ENCODE measurements at places on chromosomes 1 and 21.

GRCh38 chr21:26067836-26068594, 102.6 kb downstream of the APP start:
- no peak for DNase-seq

DNA sequence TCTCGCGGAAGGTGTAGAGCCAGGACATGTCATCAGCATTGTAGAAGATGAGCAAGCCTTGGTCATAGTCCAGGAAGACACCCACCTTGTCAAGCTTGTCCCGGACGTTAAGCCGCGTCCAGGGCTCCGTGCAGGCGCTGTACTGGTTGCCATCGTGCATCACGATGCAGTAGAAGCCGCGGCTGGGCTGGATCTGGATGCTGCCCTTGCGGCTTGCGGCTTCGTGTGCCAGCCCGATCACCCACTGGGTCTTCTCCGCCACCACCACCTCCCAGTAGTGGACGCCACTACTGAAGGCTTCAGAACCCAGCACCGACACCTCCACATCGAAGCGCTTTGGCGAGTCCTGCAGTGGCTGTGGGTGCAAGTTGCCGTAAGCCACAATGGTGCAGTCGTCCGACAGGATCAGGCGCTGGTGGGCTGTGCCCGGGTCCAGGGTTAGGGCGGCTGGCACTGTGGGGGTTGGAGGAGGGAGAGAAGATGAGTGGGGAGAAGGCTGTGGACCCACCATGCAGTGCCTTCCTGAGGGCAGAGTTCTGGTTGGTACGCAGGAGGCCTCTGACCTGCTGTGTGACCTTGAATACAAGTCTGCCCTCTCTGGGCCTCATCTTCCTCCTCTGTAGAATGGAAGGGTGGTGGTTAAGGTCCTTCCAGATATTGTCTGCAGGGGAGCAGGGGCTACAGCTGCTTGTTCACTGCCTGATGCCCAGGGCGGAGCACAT, 34.4 kb downstream of the TRIM62 start:
- no peak for DNase-seq

- DNase-seq: no peak
Observed at GRCh38 chr1:84550826-84551225, 23.4 kb downstream of the CTBS start.

DNA sequence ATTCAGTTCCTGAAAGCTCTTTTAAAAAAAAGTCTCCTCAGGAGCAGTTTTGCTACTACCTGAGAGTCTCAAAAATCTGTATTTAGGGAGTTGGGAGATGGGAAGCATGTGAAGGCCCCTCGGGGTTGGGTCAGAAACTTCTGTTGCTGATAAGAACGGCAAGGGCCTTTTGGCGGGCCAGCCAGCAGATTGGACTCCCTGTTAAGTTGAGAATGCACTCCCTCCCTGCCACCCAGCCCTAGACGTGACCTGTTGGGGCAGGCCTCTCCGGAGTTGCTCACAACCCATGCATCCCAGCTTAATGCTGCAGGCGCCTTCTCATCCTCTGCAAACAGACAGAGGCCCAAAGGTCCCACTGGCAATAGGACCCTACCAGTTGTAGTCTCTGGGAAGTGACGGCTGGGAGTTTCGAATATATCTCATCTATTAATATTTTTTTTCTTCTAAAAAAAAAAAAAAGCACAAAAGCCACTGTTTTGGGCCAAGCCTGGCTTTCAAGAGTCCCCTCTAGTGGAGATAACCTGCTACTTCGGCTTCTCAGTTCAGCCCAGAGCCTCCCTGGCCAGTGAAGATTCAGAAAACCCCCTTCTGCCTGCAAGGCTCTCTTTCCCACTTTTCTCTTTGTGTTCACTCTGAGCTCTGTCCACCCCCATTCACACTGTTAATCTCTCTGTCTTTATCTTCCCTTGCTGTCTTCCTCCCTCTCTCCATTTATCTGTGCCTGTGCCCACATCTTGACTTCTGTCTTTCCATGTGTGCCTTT, 5.3 kb downstream of the PLXNA2 start:
- peak; percentile 47 for DNase-seq

- no peak for DNase-seq
Observed at GRCh38 chr1:201275253-201275666, 8.0 kb upstream of the PKP1 start.

- DNase-seq: no peak
Observed at GRCh38 chr1:115976921-115977498, 697 bp downstream of the SLC22A15 start.

DNA sequence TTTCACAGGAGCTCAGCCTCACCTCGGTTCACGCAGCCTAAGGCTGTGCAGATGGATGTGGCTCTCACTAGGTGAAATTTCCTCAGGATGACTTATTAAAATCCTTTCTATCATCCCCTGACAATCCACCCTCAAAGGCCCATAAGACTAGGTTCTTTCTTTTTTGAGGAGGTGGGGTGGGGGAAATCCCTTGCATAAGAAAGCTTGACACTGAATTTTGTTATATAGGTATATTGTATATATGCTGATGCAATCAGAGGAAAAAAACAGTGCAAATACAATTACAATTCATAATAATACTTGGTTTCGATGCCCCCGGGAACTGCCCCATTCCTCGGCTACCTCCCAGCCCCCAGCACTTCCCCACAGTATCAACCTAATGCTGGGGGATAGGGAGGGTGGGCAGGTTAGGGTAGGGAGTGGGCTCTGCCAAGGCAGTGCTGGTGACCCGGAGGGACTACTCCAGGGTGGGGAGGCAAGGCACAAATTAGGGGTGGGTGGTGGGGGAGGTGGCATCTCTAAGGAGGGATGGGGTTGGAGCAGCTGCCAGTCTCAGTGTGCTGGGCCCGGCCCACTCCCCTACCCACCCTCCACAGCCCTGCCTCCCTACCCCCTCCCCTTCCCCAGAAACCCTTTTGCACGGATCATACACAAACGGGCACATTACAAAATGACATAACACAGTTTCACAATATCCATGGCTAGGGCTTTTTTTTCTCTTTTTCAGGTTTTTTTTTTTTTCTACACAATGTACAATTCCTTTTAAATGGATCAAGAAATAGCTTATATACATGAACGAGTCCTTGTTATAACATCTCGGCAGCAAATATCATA, 30.9 kb downstream of the SLC27A3 start:
- DNase-seq: no peak

DNA sequence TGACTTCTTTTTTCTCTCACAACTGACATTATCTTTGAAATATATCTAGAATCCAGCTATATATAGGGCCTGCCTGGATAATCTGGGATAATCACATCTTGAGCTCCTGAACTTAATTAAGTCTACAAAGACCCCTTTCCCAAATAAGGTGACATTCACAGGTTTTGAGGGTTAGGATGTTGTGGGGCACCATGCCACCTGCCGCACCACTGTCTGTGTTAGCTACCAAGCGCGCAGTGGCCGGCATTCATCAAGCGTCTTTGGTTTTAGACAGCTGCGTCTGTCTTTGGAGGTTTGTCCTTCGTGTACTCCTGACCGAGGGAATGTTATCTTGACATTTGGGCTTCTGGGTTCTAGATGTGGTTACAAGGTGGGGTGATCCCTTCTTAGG, 7.5 kb downstream of the TRAPPC10 start:
- no peak for DNase-seq

DNA sequence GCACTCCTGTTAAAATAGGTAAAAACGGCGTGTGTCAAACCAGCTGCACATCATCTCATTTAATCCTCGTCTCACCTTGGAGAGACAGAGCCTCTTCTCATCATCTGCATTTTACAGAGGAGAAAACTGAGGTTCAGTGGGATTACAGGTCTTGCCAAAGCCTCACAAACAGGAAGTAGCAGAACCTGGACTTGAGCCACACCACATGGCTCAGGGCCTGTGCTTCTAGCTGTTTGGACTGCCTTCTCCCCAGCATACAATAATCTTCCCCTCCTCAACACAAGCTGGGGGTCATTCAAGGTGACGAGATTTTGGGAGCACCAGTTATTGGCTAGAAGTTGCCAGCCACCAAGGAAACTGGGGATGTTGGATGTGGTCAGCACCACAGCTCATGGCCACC, 167.9 kb upstream of the ZC3H12A start:
- peak; percentile 52 for DNase-seq

DNA sequence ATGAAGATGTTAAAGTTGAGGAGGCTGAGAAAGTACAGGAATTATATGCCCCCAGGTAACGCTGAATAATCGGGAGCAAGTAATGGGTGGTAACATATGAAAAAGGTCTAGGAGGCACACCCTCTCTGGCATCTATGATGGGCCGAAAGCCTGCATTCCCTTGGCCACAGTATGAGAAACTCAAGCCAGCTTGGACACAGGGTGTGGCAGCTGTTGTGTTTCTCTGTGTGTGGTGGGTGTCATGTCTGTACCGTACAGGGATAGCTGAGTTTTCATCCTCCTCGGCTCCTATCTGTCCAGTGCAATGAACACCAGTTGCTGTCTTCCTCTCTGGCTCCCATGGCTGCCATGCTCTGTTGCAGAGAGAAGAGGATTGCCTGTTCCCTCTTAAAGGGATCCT, 32.9 kb downstream of the NBPF3 start:
- no peak for DNase-seq

DNA sequence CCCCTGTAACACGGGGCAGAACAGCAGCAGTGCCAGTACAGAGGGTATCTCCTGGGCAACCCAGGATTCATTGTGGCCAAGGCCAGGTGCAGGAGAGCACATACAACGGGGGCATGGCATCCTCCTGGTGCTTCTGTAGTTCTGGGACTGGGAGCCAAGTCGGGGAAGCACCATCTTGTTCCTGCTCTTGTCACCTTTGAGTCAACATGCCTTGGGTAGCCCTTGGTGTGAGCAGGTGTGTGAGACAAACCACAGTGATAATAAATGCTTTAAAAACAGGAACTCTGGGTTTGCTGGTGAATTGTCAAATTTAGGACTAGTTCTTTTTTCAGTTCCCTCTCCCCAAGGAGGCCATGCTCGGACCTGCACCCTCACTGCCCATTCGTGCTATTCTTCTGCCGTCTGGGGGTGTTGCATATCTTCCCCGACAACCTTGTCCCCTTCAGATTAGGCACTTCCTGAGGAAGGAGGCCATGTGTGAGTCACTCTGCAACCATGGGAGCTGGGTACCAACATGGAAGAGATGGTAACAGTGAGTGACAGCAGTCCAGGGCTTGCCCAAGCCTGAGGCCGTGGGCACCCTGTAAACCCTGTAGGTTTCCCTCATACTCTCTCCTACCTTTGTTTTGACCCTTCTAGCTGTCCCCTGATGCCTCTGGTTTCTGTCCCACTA, 150.2 kb downstream of the GRIK3 start:
- no peak for DNase-seq

- no peak for DNase-seq
Observed at GRCh38 chr1:247366926-247367645, 35.4 kb upstream of the ZNF496 start.

DNA sequence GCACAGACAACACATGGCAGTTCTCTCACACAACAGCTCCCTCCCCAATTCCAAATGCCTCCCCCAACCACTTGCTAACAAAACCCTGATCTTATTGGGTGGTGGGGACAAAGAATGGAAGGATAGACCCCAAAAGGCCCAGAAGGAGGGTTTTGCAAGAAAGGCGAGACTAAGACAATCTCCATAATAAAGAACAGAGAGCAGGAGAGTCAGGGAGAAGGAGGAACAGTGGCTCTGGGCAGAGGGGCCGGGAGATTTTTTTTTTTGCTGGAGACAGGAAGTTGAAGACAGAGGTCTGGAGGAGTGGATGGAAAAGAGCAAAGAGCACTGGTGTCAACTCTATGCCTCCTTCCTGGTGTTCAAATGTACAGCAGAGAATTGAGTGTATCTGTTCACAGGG, 6.5 kb upstream of the C1QA start:
- DNase-seq: no peak

- DNase-seq: no peak
Observed at GRCh38 chr21:31342348-31342747, 1.7 kb downstream of the TIAM1 start.

DNA sequence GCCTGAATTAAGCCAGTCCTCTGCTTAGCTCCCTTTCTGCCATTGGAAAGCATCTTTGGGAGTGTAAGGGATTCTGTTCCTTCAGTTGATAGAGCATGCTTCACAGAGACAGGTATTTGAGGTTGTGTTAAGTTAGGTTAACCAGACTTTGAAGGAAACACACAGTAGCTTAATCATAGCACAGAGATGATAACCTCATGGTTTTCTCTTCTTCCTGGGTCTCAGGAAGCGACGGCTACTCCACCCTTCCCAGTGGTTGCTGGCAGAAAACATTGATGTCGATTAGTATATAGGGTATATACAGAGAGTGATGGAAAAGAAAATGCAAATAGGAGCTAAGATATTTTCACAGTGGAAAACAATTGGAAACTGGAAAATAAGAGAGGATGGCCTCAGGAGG, 42.0 kb downstream of the S1PR1 start:
- DNase-seq: no peak

- no peak for DNase-seq
Observed at GRCh38 chr1:208607616-208608015, 363.4 kb upstream of the PLXNA2 start.

DNA sequence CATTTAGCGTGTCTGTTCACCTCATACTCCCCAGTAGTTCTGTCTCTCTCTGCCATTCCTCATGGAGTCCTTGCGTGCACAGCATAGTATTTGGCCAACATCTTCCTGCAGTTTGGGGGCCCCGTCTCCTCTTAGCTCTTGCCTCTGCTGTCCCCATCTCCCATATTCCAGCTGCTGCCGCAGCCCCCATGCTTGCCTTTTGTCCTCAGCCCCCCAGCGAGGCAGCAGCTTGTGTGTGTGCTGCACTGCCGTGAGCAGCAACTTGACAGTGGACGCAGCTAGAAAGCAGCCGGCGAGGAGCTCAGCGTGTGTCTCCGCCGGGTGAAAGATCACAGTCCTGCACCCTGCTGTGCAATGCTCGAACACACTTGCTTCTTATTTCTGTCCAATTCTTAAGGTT, 164.2 kb upstream of the COL6A1 start:
- no peak for DNase-seq

- no peak for DNase-seq
Observed at GRCh38 chr21:35633501-35633900, 426.8 kb downstream of the SETD4 start.

GRCh38 chr1:153571706-153572105, 6.1 kb upstream of the S100A2 start:
- DNase-seq: no peak

DNA sequence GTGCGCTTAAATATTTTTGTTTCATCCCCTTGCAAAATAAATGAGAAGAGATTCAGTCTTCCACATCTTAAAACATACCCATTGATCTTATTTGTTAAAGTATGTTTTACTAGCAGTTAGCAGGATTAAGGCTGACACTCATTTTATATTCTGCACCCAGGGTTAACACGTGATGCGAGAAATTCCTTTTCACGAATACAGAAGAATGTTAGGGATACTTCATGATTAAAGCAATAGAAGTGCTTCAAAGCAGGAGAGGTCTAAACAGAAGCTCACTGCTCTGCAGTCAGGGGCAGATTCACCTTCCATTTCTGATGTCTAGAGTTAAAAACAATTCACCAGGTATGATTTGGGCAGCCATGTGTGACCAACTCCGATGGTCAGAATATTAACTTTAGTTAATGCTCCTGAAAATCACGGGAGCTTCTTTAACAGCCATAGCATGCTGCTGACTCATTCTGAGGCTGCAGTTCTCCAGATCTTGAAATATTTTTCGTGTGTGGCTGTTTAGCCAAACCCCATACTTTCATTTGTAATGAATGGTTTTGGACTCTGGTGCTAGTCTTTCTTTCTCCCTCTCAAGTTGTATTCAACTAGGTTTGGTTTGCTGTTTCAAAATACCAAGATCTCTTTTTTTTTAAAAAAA, 19.7 kb downstream of the BCAR3 start:
- no peak for DNase-seq

- no peak for DNase-seq
Observed at GRCh38 chr1:65176591-65176990, 28.6 kb downstream of the AK4 start.

GRCh38 chr1:20188455-20188817, 2.1 kb upstream of the PLA2G2C start:
- DNase-seq: no peak

GRCh38 chr21:34351786-34352241, 12.0 kb upstream of the KCNE2 start:
- DNase-seq: peak; percentile 87
